ENCODE measurements at places on chromosomes 12 and 14. TPM values are rescaled to one million over a fixed set of nuclear protein-coding genes. Genes with fewer than 3 reads are reported as not detected.

- DNase-seq = no peak
Measured at GRCh38 chr14:42047421-42048055, 440.9 kb downstream of the LRFN5 start.

- DNase-seq = no peak
Measured at GRCh38 chr14:76958020-76958979, 70.2 kb downstream of the IRF2BPL start.

- no peak for DNase-seq
Measured at GRCh38 chr12:132205271-132206045, 61.2 kb downstream of the NOC4L start.

The GPRC5D gene
- total RNA-seq = not detected

Data from occipital lobe (tissue), 3 donors.